ENCODE measurements at places on chromosomes 7 and 10. TPM values are rescaled to one million over a fixed set of nuclear protein-coding genes. Genes with fewer than 3 reads are reported as not detected.

DNAJC12 gene
- 0.75 TPM for polyA plus RNA-seq

TRPV5 gene
- polyA plus RNA-seq, result not detected

WDR37 gene
- 5.0 TPM for polyA plus RNA-seq

NRCAM gene
- polyA plus RNA-seq, result 0.35 TPM

RARRES2 gene
- 22.6 TPM for polyA plus RNA-seq

TMEM225B gene
- polyA plus RNA-seq, result 0.66 TPM

ATE1 gene
- polyA plus RNA-seq, result 3.7 TPM

HGF gene
- polyA plus RNA-seq, result 0.47 TPM

PLXDC2 gene
- polyA plus RNA-seq, result 11.9 TPM

NUTM2A gene
- polyA plus RNA-seq, result 0.89 TPM

PHKG1 gene
- polyA plus RNA-seq, result 1.1 TPM

SMKR1 gene
- polyA plus RNA-seq, result 0.96 TPM

EIF5AL1 gene
- 1.0 TPM for polyA plus RNA-seq

KNDC1 gene
- polyA plus RNA-seq, result 0.39 TPM

CHRM2 gene
- 0.04 TPM for polyA plus RNA-seq

CYP3A4 gene
- 0.20 TPM for polyA plus RNA-seq

PTF1A gene
- not detected for polyA plus RNA-seq

CHN2 gene
- 1.5 TPM for polyA plus RNA-seq

SNX8 gene
- 37.7 TPM for polyA plus RNA-seq

GAD2 gene
- polyA plus RNA-seq, result not detected

SLC29A3 gene
- polyA plus RNA-seq, result 1.3 TPM

DNAJC1 gene
- 20.1 TPM for polyA plus RNA-seq

ADAM8 gene
- polyA plus RNA-seq, result 2.4 TPM

HOXA6 gene
- 0.69 TPM for polyA plus RNA-seq

MYO3A gene
- 0.95 TPM for polyA plus RNA-seq

PLEKHS1 gene
- 0.08 TPM for polyA plus RNA-seq

PALS2 gene
- 1.7 TPM for polyA plus RNA-seq

MBLAC1 gene
- 3.7 TPM for polyA plus RNA-seq

ODAD2 gene
- polyA plus RNA-seq, result 0.31 TPM

PPP1R3C gene
- 59.4 TPM for polyA plus RNA-seq
